Activated naive CD4-positive, alpha-beta T cell (primary cell): ENCODE measurements at places on chromosomes 7 and 10.

GRCh38 chr7:124275411-124275810 is 242.5 kb upstream of the TMEM229A start:
- no peak for DNase-seq

DNA sequence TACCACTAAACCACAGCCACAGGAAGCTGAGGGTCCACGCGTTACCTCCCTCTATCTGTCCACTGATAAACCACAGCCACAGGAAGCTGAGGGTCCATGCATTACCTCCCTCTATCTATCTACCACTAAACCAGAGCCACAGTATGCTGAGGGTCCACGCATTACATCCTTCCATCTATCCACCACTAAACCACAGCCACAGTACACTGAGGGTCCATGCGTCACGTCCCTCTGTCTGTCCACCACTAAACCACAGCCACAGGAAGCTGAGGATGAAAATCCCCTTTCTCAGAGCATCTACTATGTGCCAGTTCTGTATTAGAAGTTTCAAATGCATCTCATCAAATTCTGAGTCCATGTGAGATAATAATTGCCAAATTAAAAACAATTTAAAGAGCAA is 589.3 kb downstream of the DNAJB6 start:
- DNase-seq: no peak

DNA sequence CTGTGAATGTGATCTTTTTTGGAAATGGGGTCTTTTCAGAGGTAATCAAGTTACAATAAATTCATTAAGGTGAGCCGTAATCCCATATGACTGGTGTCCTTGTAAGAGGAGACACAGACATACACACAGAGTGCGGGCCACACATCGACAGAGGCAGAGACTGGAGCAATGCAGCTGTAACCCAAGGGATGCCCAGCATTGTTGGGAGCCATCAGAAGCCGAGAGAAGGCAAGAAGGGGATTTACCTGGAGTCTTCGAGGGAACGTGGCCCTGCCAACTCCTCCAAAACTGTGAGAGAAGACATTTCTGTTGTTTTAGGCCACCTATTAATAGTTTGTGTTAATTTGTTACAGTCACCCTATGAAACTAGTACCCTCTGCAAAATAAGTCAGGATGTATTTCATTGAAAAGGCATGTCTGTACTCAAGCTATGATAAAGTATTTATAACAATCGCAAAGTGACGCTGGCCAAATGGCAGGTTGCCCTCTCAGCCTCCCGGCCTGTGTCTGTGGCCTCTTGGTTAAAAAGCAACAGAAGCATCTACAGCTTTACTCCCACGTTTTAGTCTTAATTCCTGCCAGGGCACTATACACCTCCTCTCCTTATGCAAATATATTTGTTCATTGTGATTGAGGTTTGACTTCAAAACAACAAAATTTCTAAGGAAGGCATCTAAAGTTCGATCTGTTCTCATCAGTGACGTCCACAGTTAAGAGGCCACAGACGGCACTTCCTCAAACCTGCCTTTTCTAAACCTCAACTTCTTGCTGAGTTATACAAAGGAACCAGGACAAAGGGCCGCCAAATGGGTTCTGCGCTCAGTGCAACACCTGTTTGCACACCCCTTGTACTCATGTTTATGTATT is 46.8 kb downstream of the HIPK2 start:
- DNase-seq: no peak

- no peak for DNase-seq
These were observed at the start of gene TRIL for GRCh38 chr7:28958235-28958979. TSS of gene TRIL (minus strand) at chr7:28958330. CDS start at chr7:28958046, 284 bp downstream.

GRCh38 chr7:93238748-93239147 is 6.6 kb downstream of the VPS50 start:
- DNase-seq: no peak

GRCh38 chr10:123858907-123859652 is 32.5 kb downstream of the CPXM2 start:
- no peak for DNase-seq

- DNase-seq: peak; percentile 2
These were observed 89.5 kb upstream of the PAX2 start for GRCh38 chr10:100655760-100656421.

- no peak for DNase-seq
These were observed 768 bp downstream of the CHCHD2 start for GRCh38 chr7:56105508-56105907.

GRCh38 chr10:129690248-129691070 is 223.4 kb downstream of the MGMT start:
- no peak for DNase-seq

DNA sequence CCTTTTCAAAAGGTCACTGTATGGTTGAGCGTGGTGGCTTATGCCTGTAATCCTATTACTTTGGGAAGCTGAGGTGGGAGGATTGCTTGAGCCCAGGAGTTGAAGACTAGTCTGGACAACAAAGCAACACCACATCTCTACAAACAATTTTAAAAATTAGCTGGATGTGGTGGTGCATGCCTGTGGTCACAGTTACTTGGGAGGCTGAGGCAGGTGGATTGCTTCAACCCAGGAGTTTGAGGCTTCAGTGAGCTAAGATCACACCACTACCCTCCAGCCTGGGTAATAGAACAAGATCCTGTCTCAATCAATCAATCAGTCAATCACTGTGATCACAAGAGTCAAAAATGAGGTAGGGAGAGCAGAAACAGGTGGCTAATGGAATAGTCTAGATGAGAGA is 97.0 kb downstream of the SUGCT start:
- DNase-seq: no peak

DNA sequence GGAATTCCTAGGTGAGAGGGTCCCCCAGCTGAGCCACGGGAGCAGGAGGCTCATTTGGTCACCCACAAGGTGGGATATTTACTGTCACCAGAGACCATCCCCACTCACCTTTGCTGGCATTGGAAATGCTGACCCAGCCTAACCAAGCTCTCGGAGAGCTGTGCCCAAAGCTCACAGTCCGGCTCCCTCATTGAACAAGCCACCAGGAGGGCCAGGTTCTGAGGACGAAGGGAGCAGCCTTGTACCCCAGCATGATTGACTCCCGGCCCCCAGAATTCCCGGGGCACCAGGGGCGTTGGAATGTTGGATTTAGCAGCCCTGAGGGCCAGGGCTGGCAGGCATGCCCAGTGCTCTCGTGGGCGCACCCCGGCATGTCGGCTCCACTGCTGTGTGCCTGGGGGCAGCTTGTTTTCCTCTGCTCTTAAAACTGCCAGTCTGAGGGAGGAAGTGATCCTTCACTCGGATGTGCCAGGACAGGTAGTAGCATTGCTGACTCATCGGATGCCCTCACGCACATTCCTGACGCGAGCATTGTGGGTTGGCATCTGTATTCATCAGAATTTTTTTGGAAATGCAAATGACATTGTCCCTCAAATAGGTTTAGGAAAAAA is 23.3 kb downstream of the CLIP2 start:
- no peak for DNase-seq

- DNase-seq: no peak
These were observed 35.5 kb downstream of the VOPP1 start for GRCh38 chr7:55536619-55537457.

GRCh38 chr10:34854147-34854601 is 39.1 kb upstream of the PARD3 start:
- DNase-seq: no peak

DNA sequence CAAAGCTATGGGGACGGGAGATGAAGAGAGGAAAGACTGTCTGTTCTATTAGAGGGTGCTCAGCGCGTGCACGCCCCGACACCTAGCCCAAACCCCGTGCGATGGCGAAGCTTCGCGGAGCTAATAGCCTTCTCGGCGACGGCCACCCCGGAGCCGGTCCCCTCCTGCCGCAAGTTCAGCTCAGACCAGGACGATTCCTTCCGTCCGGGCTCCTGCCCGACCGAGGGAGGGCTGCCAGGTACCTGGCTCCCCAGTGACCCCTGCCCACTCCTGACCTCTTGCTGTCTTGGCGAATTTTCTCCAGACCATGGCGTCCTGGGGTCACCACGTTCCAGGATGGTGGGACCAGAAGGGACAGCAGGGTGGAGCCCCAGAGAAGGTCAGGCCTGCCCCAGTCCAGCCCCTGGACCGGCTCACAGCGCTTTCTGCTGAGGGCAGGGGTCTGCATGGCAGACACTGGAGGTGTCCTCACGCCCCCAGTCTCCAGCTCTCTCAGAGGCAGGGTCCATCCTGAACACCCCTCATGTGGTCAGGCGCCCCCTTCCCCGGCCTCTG is 36.7 kb downstream of the UNCX start:
- no peak for DNase-seq

DNA sequence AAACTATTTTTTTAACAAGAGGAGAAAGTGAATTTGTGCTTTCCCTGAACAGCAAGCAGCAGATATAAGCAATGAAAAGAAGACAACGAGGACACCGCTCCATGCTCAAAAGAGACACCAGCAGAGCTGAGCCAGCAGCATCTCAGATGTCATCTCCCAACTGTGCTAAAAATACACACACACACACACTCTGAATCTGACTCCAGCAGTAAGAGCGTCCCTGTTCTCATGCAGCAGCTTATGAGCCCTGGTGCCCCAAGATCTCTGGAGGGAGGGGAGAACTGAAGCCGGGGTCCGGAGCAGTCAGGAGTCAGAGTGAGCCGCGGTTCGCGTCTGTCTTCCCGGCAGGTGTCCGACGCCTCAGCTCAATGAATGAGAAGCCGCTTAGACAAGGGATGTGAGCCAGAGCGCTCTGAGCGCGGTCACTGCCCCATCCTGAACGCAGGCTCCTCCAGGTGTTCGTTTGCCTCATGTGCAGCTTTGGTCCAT is 49.2 kb downstream of the SVIL start:
- DNase-seq: no peak

- DNase-seq: no peak
These were observed 5.2 kb downstream of the ADAP1 start for GRCh38 chr7:949021-949934.

DNA sequence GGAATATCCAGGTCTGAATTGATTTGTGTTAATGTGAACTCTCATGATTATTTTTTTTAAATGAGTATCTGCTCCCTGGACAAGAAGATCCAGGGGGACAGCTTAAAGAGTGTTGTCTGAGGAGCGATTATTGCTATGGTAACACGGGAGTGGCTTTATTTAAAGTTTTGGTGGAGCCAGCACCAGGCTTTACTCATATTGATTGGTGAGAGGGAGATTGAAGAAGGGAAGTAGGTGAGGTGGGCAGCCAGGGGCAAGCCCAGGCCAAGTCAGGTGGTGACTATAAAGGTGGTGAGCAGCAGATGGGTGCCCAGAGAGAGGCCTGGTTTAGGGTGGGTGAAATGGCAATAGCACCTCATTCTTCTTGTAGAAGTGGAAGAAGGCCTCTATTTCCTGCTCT is 10.2 kb upstream of the AGR2 start:
- DNase-seq: no peak

DNA sequence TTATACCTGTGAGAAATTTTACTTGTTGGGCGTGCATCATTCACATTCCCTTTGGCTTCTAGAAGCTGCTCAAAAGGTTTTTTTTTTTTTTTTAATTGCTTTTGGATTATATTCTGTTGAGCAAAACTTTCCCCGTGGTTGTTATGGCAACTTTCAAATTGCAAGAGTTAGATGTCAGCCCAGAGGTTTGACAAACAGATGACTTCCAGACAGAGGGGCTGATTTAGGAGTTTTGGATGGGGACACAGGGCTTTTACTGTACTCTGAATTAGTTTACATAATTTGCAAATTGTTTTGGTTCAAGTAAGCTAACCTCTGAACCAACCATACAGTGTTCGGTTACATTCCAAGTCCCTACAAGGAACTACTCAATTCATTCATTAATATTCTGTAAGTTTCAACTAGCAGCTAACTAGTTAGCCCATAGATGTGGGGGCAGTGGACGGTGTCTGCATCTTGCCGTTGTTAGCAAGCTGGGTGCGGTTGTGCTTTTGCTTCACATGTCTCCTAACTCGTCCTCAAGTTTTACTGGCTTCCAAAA is 66.4 kb upstream of the JAZF1 start:
- DNase-seq: no peak

GRCh38 chr7:79984210-79984609 is 150.4 kb upstream of the GNAI1 start:
- DNase-seq: no peak

DNA sequence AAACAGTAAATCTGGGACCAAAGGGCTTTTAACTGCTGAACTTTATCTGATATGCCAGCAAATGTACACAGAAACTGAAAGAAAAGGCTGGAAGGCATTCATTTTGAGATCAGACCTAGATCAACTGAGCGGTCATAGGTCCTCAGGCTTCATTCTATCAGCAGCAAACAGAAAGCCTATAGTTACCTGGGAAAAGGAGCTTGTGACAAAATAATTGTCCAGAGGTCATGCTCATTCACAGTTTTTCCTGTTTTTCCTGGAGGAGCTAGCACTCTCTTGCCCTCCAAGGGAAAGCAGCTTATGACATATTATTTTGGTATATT is 320.2 kb downstream of the AHR start:
- DNase-seq: no peak

GRCh38 chr10:98391578-98391991 is 23.4 kb downstream of the PYROXD2 start:
- DNase-seq: no peak

GRCh38 chr10:8453587-8453986 is 399.1 kb downstream of the GATA3 start:
- DNase-seq: no peak

GRCh38 chr10:132427939-132428367 is 31.0 kb downstream of the PWWP2B start:
- no peak for DNase-seq

GRCh38 chr7:150959739-150960734 is 18.1 kb downstream of the KCNH2 start:
- DNase-seq: no peak

GRCh38 chr7:151709141-151710038 is 167.5 kb downstream of the PRKAG2 start:
- no peak for DNase-seq

GRCh38 chr10:89540420-89540949 is 5.1 kb upstream of the SLC16A12 start:
- no peak for DNase-seq

- no peak for DNase-seq
These were observed 11.5 kb upstream of the DLD start for GRCh38 chr7:107879400-107880035.

GRCh38 chr7:102150266-102150665 is 136.4 kb upstream of the SH2B2 start:
- DNase-seq: no peak

DNA sequence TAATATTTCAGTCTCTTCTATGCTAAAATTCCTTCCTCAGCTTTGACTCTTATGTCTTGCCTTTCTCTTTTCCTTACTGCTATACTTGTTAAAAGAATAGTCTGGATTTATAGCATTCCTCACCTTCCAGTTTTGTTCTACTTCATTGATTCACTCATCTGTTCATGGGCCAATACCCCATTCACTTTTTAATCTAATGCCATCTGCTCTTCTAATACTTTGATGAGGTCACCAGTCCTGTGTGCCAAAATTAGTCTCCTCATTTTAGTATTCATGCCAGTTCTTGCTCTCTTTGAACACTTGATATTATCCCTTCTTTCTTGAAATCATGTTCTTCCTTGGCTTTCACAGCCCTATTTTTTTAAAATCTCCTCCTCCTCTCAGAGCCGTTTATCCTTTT is 19.3 kb downstream of the STK17A start:
- DNase-seq: no peak
